ENCODE measurements at places on chromosomes 6 and 20. TPM values are rescaled to one million over a fixed set of nuclear protein-coding genes. Genes with fewer than 3 reads are reported as not detected.

ZSWIM3 gene
- total RNA-seq, result 10.4 TPM

HLA-DQA1 gene
- total RNA-seq, result not detected

CST4 gene
- total RNA-seq, result not detected

OR12D3 gene
- not detected for total RNA-seq

HRH3 gene
- total RNA-seq, result 1.7 TPM

LRRN4 gene
- not detected for total RNA-seq

AGER gene
- 0.54 TPM for total RNA-seq

SH3BGRL2 gene
- 26.1 TPM for total RNA-seq

TFAP2D gene
- not detected for total RNA-seq

CRISP3 gene
- not detected for total RNA-seq

JPH2 gene
- 0.36 TPM for total RNA-seq

KIF25 gene
- 0.64 TPM for total RNA-seq

LRFN2 gene
- 5.4 TPM for total RNA-seq

OR2H1 gene
- not detected for total RNA-seq

FABP7 gene
- total RNA-seq, result 266 TPM

PLN gene
- total RNA-seq, result 0.45 TPM

IL17A gene
- not detected for total RNA-seq

IMPG1 gene
- total RNA-seq, result 0.36 TPM

CRISP2 gene
- 0.54 TPM for total RNA-seq

COX4I2 gene
- total RNA-seq, result not detected

SLA2 gene
- 0.09 TPM for total RNA-seq

ENPP3 gene
- 0.64 TPM for total RNA-seq

MROH8 gene
- 4.2 TPM for total RNA-seq

KHDC1L gene
- not detected for total RNA-seq

TRIM10 gene
- total RNA-seq, result 0.36 TPM

TREML2 gene
- total RNA-seq, result 0.09 TPM

ALDH5A1 gene
- total RNA-seq, result 18.6 TPM

FERMT1 gene
- total RNA-seq, result 1.1 TPM

COL9A3 gene
- total RNA-seq, result 3.8 TPM

PSORS1C2 gene
- not detected for total RNA-seq

FLRT3 gene
- 40.5 TPM for total RNA-seq

CST3 gene
- 183 TPM for total RNA-seq

SLC12A5 gene
- 26.0 TPM for total RNA-seq

NINL gene
- total RNA-seq, result 26.9 TPM

C20orf202 gene
- 0.18 TPM for total RNA-seq

NKX2-4 gene
- not detected for total RNA-seq

TCF21 gene
- total RNA-seq, result not detected

TMEM200A gene
- total RNA-seq, result 12.0 TPM

TRIM31 gene
- not detected for total RNA-seq

FAM83D gene
- 5.9 TPM for total RNA-seq

TCP11 gene
- total RNA-seq, result not detected
